A549 treated with ZK216348 at 1 μM for 4 hours (cell line): ENCODE measurements at places on chromosomes 2 and 18. TPM values are rescaled to one million over a fixed set of nuclear protein-coding genes. Genes with fewer than 3 reads are reported as not detected.

Gene LRATD1
- total RNA-seq: 0.07 TPM in 1 of 5 replicates, not detected in the others

Gene CFAP210
- 0.13 to 0.89 TPM (median 0.41 TPM) in 5 replicates for total RNA-seq

Gene LHCGR
- total RNA-seq: not detected in 5 replicates

Gene FKBP1B
- 8.9 to 12.0 TPM (median 11.0 TPM) in 5 replicates for total RNA-seq

Gene TUBA4B
- 0.26 to 0.33 TPM (median 0.27 TPM) in 3 of 5 replicates, not detected in the others for total RNA-seq

Gene OTOS
- not detected in 5 replicates for total RNA-seq

Gene TANC1
- 6.1 to 10.0 TPM (median 8.9 TPM) in 5 replicates for total RNA-seq

Gene ASXL2
- 9.0 to 21.7 TPM (median 12.7 TPM) in 5 replicates for total RNA-seq

Gene ANKRD12
- total RNA-seq: 2.6 to 6.0 TPM (median 4.8 TPM) in 5 replicates

Gene GALR1
- total RNA-seq: not detected in 5 replicates

Gene HRH4
- total RNA-seq: not detected in 5 replicates

Gene ESCO1
- 6.4 to 9.3 TPM (median 8.5 TPM) in 5 replicates for total RNA-seq

Gene AGXT
- not detected in 5 replicates for total RNA-seq

Gene GATA6
- 1.5 to 2.4 TPM (median 1.7 TPM) in 5 replicates for total RNA-seq

Gene ST8SIA5
- 0.18 TPM in 1 of 5 replicates, not detected in the others for total RNA-seq

Gene C2orf92
- total RNA-seq: 0.54 to 1.1 TPM (median 0.66 TPM) in 5 replicates

Gene UCN
- 1.3 to 2.5 TPM (median 1.6 TPM) in 5 replicates for total RNA-seq

Gene AQP12A
- not detected in 5 replicates for total RNA-seq

Gene HOXD3
- total RNA-seq: 0.14 to 0.32 TPM in 2 of 5 replicates, not detected in the others

Gene IL18RAP
- total RNA-seq: not detected in 5 replicates

Gene NDC80
- total RNA-seq: 11.5 to 17.2 TPM (median 13.3 TPM) in 5 replicates

Gene NFATC1
- 4.3 to 6.2 TPM (median 6.0 TPM) in 5 replicates for total RNA-seq

Gene IL1RL2
- not detected in 5 replicates for total RNA-seq

Gene TNFRSF11A
- total RNA-seq: 6.9 to 9.7 TPM (median 7.3 TPM) in 5 replicates

Gene SP140
- total RNA-seq: 0.22 to 0.39 TPM in 2 of 5 replicates, not detected in the others

Gene KCNG2
- not detected in 5 replicates for total RNA-seq

Gene SNED1
- total RNA-seq: 0.33 to 1.1 TPM (median 0.67 TPM) in 5 replicates

Gene SS18
- total RNA-seq: 42.7 to 57.8 TPM (median 52.6 TPM) in 5 replicates

Gene RBM45
- total RNA-seq: 11.7 to 14.1 TPM (median 13.0 TPM) in 5 replicates

Gene RAD51AP2
- total RNA-seq: not detected in 5 replicates

Gene CCL20
- 3.4 to 9.4 TPM (median 4.8 TPM) in 5 replicates for total RNA-seq

Gene ARHGAP15
- not detected in 5 replicates for total RNA-seq

Gene TSGA10
- total RNA-seq: 2.5 to 5.9 TPM (median 3.3 TPM) in 5 replicates

Gene GKN2
- total RNA-seq: 2.7 to 6.0 TPM (median 3.7 TPM) in 5 replicates

Gene ZAP70
- not detected in 5 replicates for total RNA-seq

Gene LIPG
- total RNA-seq: 0.09 to 0.38 TPM (median 0.32 TPM) in 5 replicates

Gene IL1R2
- total RNA-seq: 0.61 to 1.1 TPM (median 0.69 TPM) in 5 replicates

Gene FOXD4L1
- 0.25 to 0.50 TPM (median 0.28 TPM) in 5 replicates for total RNA-seq

Gene SRD5A2
- 0.04 to 0.06 TPM (median 0.06 TPM) in 3 of 5 replicates, not detected in the others for total RNA-seq

Gene HSPE1
- total RNA-seq: 455 to 1,103 TPM (median 573 TPM) in 5 replicates

Gene SNORC
- 3.7 to 13.5 TPM (median 9.5 TPM) in 5 replicates for total RNA-seq

Gene ANO7
- total RNA-seq: 1.3 to 3.0 TPM (median 2.2 TPM) in 5 replicates

Gene SYT4
- total RNA-seq: not detected in 5 replicates

Gene METAP1D
- 2.0 to 4.7 TPM (median 3.1 TPM) in 5 replicates for total RNA-seq

Gene PRSS56
- total RNA-seq: 0.08 to 0.31 TPM (median 0.20 TPM) in 4 of 5 replicates, not detected in the other
